ENCODE measurements at places on chromosomes 12 and 14. TPM values are rescaled to one million over a fixed set of nuclear protein-coding genes. Genes with fewer than 3 reads are reported as not detected.

The VWF gene
- total RNA-seq, result not detected

The GPR84 gene
- total RNA-seq, result 0.17 TPM

- DNase-seq, result no peak
Observed at GRCh38 chr12:7472060-7472459, 28.1 kb upstream of the CD163L1 start.

- no peak for DNase-seq
Observed at GRCh38 chr12:113649256-113649830, 177.7 kb upstream of the LHX5 start.

- DNase-seq, result peak; percentile 5
Observed at GRCh38 chr14:99460793-99461192, 19.9 kb downstream of the SETD3 start.

GRCh38 chr14:72008666-72009065 lies 76.4 kb downstream of the RGS6 start:
- DNase-seq, result peak; percentile 23
